ENCODE measurements at places on chromosomes 4 and X.

- no peak for DNase-seq
These were observed 32.3 kb downstream of the AFF1 start for GRCh38 chr4:86967073-86967472.

GRCh38 chr4:36476135-36476534 lies 194.7 kb downstream of the DTHD1 start:
- no peak for DNase-seq

GRCh38 chr4:16217300-16218051 lies 8.8 kb downstream of the TAPT1 start:
- DNase-seq: no peak

GRCh38 chrX:26522501-26522900 lies 306.5 kb downstream of the MAGEB5 start:
- no peak for DNase-seq

Data from fibroblast of the conjunctiva (primary cell).